RPMI8226 (cell line): ENCODE measurements at places on chromosomes 2 and 18.

DNA sequence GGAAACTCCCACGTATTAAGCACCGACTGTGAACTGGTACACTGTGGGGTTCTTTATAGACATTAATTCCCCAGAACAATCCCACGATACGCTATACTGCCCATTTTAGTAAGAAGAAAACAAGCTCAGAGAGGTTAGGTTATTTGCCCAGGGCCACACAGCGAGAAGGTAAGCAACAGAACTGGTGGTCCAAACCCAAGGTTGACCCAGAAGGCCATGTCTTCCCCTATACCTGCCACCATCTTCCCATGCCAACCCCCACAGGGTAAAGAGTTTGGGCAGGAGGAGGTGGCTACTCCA lies 69.9 kb downstream of the MARCO start:
- no peak for DNase-seq

DNA sequence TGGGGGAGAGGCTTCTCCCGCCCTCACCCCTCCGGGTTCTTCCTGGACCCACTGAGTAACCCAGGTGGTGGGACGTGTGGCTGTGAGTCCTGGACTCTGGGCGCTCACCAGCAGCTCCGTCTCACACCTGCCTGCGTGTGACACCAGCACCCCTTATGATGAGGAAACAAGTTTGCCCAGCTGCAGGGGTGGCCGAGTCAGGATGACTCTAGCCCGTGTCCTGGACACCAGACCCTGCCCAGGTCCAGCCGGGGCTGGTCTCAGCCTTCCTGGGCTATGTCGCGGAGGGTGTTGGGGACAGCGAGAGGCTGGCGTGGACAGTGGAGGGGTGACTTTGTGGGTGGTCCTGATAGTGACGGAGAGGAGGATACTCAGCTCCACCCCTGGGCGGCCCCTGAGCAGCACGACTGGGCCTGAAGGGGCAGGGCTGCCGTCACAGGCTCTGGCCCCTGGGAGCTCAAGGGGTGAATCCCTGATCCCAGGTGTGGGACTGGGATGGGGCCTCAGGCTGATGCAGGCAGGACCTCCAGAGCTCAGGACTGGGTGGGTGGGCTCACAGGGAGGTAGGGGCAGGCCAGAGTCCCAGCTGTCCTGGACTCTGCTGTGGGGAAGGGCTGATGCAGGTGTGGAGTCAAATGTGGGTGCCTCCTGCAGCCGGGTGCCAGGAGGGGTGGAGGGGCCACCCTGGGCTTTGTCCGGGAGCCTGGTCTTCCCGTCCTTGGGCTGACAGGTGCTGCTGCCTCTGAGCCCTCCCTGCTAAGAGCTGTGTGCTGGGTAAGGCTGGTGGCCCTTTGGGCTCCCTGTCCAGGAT lies 3.7 kb downstream of the GPR35 start:
- DNase-seq: no peak

- no peak for DNase-seq
Observed at GRCh38 chr2:111678161-111678560, 205.8 kb downstream of the ANAPC1 start.

- no peak for DNase-seq
Observed at GRCh38 chr2:72028351-72028995, 119.2 kb downstream of the CYP26B1 start.

GRCh38 chr2:236631281-236631855 lies 61.7 kb downstream of the ACKR3 start:
- DNase-seq: no peak

DNA sequence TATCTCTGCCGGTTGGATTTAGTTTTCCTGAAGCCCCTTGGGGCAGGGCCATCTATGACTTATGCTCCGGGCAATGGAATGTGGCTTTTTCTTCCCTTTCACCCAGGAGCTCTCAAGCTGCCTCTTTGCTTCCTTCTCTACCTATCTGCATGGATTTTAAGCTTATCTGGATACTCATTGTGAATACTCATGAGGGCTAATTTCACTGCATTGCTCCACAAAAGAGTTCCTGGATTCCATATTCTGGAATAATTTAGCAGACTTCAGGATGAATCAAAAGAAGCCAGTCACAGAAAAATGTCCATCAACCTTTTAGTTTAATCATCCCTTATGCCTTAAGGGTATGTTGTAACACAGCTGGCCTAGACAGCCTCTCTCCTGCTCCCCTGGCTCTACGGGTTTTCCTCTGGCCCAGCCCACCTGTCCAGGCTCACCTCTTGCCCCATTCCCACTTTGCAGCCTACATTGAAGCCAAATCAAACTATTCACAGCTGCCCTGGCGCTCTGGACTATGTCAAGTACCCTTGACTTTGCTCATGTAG lies 122.8 kb upstream of the RMDN2 start:
- no peak for DNase-seq

- no peak for DNase-seq
Observed at GRCh38 chr2:45643095-45643494, 8.4 kb upstream of the PRKCE start.

DNA sequence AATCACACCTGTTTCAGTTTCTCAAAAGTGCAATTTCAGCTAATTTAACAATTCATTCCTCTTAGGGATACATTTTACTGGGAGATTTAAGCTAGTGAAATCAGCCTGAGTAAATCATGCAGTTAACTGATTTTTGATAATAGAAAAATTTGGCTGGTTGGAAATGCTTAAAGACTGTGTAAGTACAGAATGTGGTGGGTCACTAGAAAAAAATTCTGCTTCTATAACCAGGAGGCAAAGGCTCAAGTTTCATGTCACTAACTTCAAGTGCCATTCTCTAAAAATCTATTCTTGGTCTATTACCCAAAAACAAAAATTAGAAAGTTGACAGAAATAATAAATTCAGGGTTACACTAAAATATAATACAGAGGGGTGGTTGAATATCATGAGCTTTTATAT lies 271.3 kb downstream of the CCDC178 start:
- DNase-seq: no peak

DNA sequence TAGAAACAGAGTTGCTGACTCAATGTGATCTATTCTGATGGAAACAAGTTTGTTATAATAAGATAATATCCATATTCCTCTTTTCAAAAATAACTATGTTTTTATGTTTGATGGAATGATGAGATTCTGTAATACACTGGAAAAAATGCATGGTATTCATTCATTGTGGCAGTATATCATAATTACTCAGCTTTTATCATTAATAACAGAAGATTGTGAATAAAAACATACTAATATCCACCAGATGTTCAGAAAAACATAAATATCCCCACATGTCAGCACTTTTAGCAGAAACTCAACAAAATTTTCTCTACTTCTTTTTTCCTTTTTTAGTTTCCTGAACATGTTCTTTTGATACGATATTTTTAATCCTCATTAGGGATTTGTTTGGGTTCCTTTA lies 130.9 kb upstream of the CAVIN2 start:
- DNase-seq: no peak
